ENCODE measurements at places on chromosomes 6 and 20.
A peak's percentile ranks its signal among the peaks of the same experiment; 100 is the strongest.

- DNase-seq: no peak
These were observed 2.9 kb upstream of the ZBTB46 start for GRCh38 chr20:63833776-63834490.

GRCh38 chr20:61753316-61753942 lies 312.3 kb downstream of the TAF4 start:
- DNase-seq: no peak

GRCh38 chr6:51265426-51265825 lies 446.8 kb downstream of the TFAP2B start:
- DNase-seq: no peak

DNA sequence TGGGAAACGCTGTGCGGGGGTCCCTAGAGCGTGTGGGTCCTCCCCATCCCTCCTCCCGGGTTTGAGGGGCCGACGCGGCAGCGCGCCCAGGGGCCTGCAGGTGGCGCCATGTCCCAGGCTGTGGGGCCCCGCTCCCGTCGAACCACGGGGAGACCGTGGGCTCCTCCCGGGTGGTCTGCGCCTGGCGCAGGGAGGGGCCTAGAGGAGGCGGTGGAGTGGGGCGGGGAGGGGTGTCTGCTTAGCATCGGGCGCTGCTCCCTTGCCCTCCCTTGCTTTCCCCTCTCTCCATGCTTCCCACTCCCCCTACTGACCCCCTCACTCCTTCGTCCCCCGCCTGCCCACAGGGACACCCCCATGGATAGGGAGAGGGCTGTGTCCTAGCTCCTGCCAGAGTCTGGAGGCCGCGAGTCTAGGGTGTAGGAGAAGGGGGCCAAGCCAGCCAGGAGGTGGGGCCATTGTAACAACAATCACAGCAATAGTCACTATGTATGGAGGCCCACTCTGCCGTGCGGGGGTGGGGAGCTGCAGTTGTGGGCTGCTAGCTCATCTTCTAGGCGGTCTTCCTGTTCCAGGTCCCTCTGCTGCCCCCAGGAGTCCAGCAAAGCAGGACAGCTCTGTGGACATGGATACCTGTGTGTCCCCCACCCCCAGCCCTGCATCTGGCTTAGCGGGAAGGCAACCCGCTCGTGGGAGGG lies 51.7 kb downstream of the CHMP4B start:
- DNase-seq: peak; percentile 76

- DNase-seq: no peak
These were observed 90.2 kb upstream of the CDH4 start for GRCh38 chr20:61161726-61162390.

GRCh38 chr20:20734475-20734948 lies 22.1 kb upstream of the RALGAPA2 start:
- DNase-seq: no peak

GRCh38 chr6:13496513-13497190 lies 9.3 kb upstream of the GFOD1 start:
- DNase-seq: no peak

DNA sequence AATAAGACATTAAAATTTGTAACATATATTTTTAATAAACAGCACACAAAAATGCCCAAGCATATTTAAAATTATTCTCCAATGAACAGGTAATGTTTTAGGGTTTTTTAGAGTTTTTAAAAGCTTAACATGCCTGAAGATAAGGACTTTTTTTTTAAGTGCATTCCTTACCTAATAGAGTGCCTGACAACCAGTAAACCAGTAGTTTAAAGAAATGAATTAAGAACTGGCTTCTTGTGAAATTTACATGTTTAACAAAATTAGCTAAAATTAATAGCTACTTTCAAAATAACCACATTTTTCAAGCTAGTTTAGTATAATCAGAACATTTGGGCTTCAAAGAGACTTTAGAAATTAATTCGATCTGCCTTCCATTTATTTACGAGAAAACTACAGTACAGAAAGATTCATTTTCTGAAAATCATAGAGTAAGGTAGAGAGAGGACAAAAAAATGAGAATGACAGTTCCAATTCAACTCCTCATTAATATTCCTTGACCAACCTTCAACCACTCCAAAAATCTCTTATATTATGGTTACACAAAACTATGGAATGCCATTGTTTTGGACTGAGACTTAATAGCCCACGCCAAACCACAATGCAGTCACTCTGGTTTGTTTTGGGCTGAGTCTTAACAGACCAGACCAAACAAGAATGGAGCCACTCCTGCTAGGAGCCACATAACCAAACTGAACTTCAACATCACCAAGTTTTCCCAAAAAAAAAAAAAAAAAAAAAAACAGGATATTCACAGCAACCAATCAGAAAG lies 5.7 kb upstream of the PLN start:
- no peak for DNase-seq

DNA sequence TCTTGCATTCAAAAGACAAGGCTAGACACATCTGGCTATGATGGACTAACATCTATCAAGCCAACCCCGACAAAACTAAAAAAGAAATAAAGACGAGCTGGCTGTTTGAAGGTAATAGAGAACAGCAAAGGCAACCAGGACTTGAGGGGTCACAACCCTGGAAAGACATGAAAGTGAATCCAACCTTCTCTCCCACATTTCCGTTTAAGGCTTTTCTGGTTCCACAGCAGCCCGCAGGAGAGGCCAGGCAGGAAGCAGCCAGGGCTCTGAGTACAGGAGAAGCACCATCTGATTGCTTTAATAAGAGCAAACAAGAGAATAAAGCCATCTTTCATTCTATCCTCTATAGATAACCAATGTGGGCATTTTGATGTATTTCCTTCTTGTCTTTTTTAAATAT lies 14.3 kb downstream of the CNKSR3 start:
- DNase-seq: no peak
